Activated naive CD4-positive, alpha-beta T cell treated with anti-CD3 and anti-CD28 coated beads, Interleukin-2, amount 10 ng/mL, durations not matched to agents 7 days and 5 days (primary cell): ENCODE measurements at places on chromosomes 4 and X.

GRCh38 chr4:105194328-105195231 lies 47.9 kb downstream of the TET2 start:
- H3K36me3 ChIP-seq, result peaks cover 50% of the 10 kb centered on the region
- H3K4me3 ChIP-seq, result no peak overlapping the region
- H3K4me1 ChIP-seq, result peaks cover 7% of the 10 kb centered on the region
- H3K27me3 ChIP-seq, result no peaks in the 10 kb centered on the region

DNA sequence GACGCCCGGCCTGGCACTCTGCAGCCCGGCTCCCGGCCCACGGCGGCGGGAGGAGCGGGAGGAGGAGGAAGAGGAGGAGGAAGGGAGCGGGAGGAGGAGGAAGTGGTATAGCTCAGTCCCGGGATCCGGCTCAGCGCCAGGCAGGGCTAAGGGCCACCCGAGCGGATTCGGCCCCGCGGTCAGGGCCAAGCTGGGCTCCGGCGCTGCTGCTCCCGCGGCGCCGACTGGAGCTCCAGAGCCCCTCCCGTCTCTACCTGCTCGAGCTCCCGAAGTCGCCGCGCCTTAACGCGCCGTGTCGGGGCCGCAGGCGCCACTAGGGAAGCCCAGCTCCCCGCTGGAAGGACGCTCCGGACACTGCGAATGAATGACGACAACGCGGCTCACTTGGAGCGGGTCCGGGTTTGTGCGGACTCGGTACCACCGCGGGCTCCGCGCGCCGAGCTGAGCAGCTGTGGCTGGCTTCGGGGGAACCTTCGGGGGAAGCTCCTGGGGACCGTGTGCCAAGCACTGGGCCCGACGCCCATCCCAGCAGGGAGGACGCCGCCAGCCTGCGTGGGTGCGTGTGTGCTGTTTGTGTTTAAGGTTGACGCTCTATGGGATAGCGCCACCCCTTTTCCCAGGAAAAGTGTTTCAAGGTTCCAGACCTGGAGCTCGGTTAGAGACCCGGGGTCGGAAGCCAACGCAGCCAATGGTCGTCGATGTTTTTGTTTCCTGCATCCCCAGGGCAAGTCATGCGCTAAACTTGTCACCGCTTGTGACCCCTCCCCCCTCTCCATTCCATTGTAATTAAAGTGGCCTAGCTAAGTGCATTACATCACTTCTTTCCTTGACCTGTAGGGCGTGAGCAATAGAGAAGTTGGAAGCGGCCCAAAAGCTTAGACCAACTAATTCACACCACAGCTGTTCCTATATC lies at the start of gene TBC1D9:
Gene TBC1D9, minus strand, starts transcription at position 67 of the 913 bp plus-strand sequence. CDS start 340 bp downstream, outside the sequence.
- no peaks in the 10 kb centered on the region for H3K36me3 ChIP-seq
- H3K27ac ChIP-seq, result no peak within 1 kb of the TSS
- peak within 1 kb of the TSS; percentile 5 for H3K4me3 ChIP-seq
- no peak for DNase-seq
- H3K4me1 ChIP-seq, result peaks cover 4% of the 10 kb centered on the region

- H3K4me3 ChIP-seq, result no peak overlapping the region
- DNase-seq, result no peak
- no peaks in the 10 kb centered on the region for H3K4me1 ChIP-seq
These were observed 7.2 kb downstream of the PRDM5 start for GRCh38 chr4:120915336-120915735.

- no peak for DNase-seq
- H3K4me1 ChIP-seq, result no peaks in the 10 kb centered on the region
- no peak overlapping the region for H3K4me3 ChIP-seq
- no peaks in the 10 kb centered on the region for H3K36me3 ChIP-seq
- H3K27me3 ChIP-seq, result no peaks in the 10 kb centered on the region
- H3K27ac ChIP-seq, result no peak overlapping the region
These were observed 201.5 kb upstream of the FAM241A start for GRCh38 chr4:111943796-111944203.

DNA sequence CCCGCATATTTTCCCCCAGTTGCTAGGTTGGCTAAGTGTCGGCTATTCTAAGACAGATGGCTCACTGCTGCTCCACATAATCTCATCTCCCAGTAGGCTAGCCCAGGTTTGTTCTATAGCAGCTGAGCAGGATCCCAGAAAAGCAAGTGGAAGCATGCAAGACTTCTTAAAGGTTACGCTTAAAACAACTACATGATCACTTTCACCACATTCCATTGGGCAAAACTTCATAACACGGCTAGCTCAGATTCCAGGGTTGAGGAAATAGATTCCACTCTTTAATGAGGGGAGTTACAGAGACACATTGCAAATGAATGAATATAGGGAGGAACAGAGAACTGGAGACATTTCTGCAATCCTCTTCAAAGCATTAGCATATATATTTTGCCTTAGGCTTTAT lies 12.9 kb upstream of the RAB33B start:
- peaks cover 25% of the 10 kb centered on the region for H3K36me3 ChIP-seq
- no peak overlapping the region for H3K27ac ChIP-seq
- H3K4me1 ChIP-seq, result no peaks in the 10 kb centered on the region
- H3K4me3 ChIP-seq, result no peak overlapping the region
- no peak for DNase-seq

- DNase-seq, result no peak
- H3K27ac ChIP-seq, result no peak overlapping the region
- no peaks in the 10 kb centered on the region for H3K27me3 ChIP-seq
- no peaks in the 10 kb centered on the region for H3K36me3 ChIP-seq
- no peaks in the 10 kb centered on the region for H3K4me1 ChIP-seq
These were observed 69.7 kb downstream of the CXXC4 start for GRCh38 chr4:104424989-104425388.

- H3K4me3 ChIP-seq, result no peak overlapping the region
- peaks cover 7% of the 10 kb centered on the region for H3K36me3 ChIP-seq
- no peaks in the 10 kb centered on the region for H3K27me3 ChIP-seq
- no peak overlapping the region for H3K27ac ChIP-seq
These were observed 33.9 kb downstream of the BCLAF3 start for GRCh38 chrX:19956923-19957322.

- H3K36me3 ChIP-seq, result no peaks in the 10 kb centered on the region
- no peak for DNase-seq
- H3K27ac ChIP-seq, result no peak overlapping the region
- no peak overlapping the region for H3K4me3 ChIP-seq
These were observed 95.3 kb upstream of the CXCL13 start for GRCh38 chr4:77510367-77510766.

- H3K4me1 ChIP-seq, result peaks cover 2% of the 10 kb centered on the region
- no peaks in the 10 kb centered on the region for H3K27me3 ChIP-seq
- no peaks in the 10 kb centered on the region for H3K36me3 ChIP-seq
These were observed at the start of gene VSIG4 for GRCh38 chrX:66039944-66040343. TSS of gene VSIG4 (minus strand) at chrX:66040080. CDS start at chrX:66039998, 82 bp downstream.

- H3K27ac ChIP-seq, result no peak overlapping the region
- H3K4me3 ChIP-seq, result no peak overlapping the region
- DNase-seq, result no peak
- no peaks in the 10 kb centered on the region for H3K27me3 ChIP-seq
- H3K4me1 ChIP-seq, result peaks cover 76% of the 10 kb centered on the region
These were observed 346.0 kb upstream of the GATB start for GRCh38 chr4:152106781-152107321.

DNA sequence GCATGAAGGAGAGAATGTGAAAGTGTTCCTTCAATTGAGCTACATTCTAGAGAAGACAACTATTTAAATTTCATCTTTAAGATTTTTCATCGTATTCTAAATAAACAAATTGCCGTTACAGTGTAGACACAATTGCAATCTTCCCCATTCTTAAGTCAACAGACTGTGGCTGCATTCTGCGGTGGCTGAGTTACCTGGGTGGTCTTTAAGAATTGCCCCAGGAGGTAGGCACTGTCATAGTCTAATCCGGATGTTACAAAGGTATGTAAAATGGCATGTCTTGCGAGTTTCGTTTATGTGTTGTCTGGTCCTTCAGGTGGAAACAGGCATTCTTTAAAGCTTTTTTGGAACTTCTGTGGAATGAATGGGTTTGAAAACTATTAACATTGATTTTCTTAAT lies 586.1 kb upstream of the PITX2 start:
- no peak for DNase-seq
- H3K4me1 ChIP-seq, result no peaks in the 10 kb centered on the region
- no peaks in the 10 kb centered on the region for H3K27me3 ChIP-seq
- H3K4me3 ChIP-seq, result no peak overlapping the region
- no peak overlapping the region for H3K27ac ChIP-seq

- no peak overlapping the region for H3K27ac ChIP-seq
- no peaks in the 10 kb centered on the region for H3K36me3 ChIP-seq
- DNase-seq, result no peak
These were observed 42.0 kb downstream of the TMEM150C start for GRCh38 chr4:82519776-82520175.

GRCh38 chr4:69497886-69498395 lies 2.2 kb upstream of the UGT2B4 start:
- DNase-seq, result no peak
- H3K4me3 ChIP-seq, result no peak overlapping the region

GRCh38 chr4:13627178-13627605 lies 333 bp downstream of the BOD1L1 start:
- peaks cover 7% of the 10 kb centered on the region for H3K36me3 ChIP-seq
- peak; percentile 56 for DNase-seq
- peak overlapping the region; percentile 88 for H3K27ac ChIP-seq
- H3K4me1 ChIP-seq, result peaks cover 36% of the 10 kb centered on the region
- peak overlapping the region; percentile 91 for H3K4me3 ChIP-seq
- H3K27me3 ChIP-seq, result peaks cover 8% of the 10 kb centered on the region

- peak; percentile 75 for DNase-seq
- H3K4me1 ChIP-seq, result peaks cover 7% of the 10 kb centered on the region
- no peaks in the 10 kb centered on the region for H3K36me3 ChIP-seq
These were observed 28.8 kb upstream of the SOWAHD start for GRCh38 chrX:119729408-119730201.

DNA sequence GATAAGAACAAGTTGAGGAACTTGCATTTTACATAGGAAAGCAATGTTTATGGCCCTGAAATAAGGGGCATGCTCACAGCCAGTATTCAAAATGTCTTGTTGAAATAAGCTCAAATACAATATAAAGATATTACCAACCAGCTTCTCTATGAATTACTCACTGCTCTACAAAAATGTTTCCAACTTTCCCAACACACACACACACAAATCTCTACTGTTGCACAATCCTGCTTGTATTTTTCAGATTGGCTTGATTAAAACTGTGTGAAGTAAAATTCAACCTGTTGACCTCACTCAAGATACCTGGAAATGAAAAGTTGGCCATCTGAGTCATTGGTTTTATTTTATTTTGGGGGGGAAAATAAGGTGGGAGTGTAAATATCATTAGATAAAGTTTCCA lies 128.6 kb downstream of the CHIC2 start:
- H3K27me3 ChIP-seq, result no peaks in the 10 kb centered on the region
- no peak overlapping the region for H3K4me3 ChIP-seq

GRCh38 chr4:186627226-186627865 lies 72.0 kb upstream of the MTNR1A start:
- no peak overlapping the region for H3K4me3 ChIP-seq
- H3K36me3 ChIP-seq, result peaks cover 2% of the 10 kb centered on the region
- no peak for DNase-seq

GRCh38 chr4:57443308-57443707 lies 333.1 kb upstream of the IGFBP7 start:
- no peak overlapping the region for H3K27ac ChIP-seq
- H3K36me3 ChIP-seq, result no peaks in the 10 kb centered on the region
- no peaks in the 10 kb centered on the region for H3K4me1 ChIP-seq
- H3K4me3 ChIP-seq, result no peak overlapping the region
- H3K27me3 ChIP-seq, result no peaks in the 10 kb centered on the region

DNA sequence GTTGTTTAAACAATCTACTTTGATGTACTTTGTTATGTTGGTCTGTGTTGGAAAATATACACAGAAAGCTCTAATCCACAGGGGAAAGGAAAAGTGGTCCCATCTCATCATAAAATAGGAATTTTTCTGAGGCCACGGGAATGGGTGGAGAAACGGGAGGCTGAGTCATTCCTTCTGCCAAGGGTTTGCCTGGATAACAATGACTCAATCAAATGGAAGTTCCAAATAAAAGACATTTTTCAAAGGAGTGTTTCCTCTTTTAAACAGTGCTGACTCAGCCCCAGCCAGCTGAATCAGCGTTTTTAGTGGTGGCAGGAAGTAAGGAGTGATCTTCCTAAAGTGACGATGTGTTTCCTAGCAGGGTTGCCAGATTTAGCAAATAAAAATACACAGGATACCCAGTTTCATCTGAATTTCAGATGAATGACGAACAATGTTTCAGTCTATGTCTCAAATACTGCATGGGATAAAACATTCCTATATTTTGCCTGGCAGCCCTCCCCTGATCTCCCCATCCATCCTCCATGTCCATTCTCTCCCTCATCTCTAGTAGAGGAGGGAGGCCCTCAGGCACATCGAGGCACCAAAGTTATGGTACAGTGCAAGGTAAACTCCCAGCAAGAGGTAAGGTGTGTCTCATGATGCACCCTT lies 345.4 kb upstream of the GATB start:
- peaks cover 81% of the 10 kb centered on the region for H3K4me1 ChIP-seq
- no peaks in the 10 kb centered on the region for H3K27me3 ChIP-seq
- H3K27ac ChIP-seq, result no peak overlapping the region
- H3K36me3 ChIP-seq, result peaks cover 30% of the 10 kb centered on the region

DNA sequence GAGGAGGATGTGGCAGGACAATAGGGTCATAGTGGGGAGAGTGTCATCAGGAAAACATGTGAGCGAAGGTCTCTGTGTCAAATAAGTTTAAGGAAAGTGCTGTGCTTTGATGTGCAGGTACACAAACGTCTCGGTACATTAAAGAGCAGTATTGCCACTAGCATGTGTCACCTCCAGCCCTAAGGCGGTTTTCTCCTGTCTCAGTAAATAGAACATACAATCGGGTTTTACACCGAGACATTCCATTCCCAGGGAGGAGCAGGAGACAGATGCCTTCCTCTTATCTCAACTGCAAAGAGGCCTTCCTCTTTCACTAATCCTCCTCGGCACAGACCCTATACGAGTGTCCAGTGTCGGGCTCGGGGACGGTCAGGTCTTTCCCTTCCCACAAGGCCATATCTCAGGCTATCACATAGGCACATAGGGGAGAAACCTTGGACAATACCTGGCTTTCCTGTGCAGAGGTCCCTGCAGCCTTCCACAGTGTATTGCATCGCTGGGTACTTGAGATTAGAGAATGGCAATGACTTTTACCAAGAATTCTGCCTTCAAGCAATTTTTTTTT lies 684.5 kb downstream of the PDHA2 start:
- no peak for DNase-seq
- H3K4me1 ChIP-seq, result no peaks in the 10 kb centered on the region
- no peaks in the 10 kb centered on the region for H3K27me3 ChIP-seq
- H3K4me3 ChIP-seq, result no peak overlapping the region
- H3K36me3 ChIP-seq, result no peaks in the 10 kb centered on the region

DNA sequence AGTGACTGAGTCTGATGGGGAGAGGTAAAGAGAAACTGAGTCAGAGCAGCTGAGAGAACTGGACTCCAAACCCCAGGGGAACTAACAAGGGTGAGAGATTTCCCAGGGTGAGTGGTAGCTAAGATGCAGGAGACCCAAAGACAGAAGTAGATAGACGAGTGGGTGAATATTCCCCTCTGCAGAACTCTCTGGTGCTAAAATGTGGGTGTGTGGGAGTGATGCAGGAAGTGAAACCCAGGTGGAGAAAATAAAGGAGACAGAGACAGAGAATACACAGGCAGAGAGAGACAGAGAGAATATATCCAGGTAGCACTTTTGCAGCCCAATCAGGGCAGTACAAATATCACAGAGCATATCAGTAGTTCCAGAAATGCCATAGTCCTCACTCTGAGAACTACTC lies 212.5 kb upstream of the ZIC3 start:
- no peaks in the 10 kb centered on the region for H3K4me1 ChIP-seq
- H3K36me3 ChIP-seq, result no peaks in the 10 kb centered on the region
- no peak overlapping the region for H3K27ac ChIP-seq
- no peak overlapping the region for H3K4me3 ChIP-seq
- no peaks in the 10 kb centered on the region for H3K27me3 ChIP-seq
- no peak for DNase-seq

GRCh38 chr4:85431881-85432485 lies 43.0 kb upstream of the ARHGAP24 start:
- no peak overlapping the region for H3K4me3 ChIP-seq
- H3K36me3 ChIP-seq, result no peaks in the 10 kb centered on the region
- H3K27ac ChIP-seq, result no peak overlapping the region
- H3K4me1 ChIP-seq, result no peaks in the 10 kb centered on the region
